NCI-H2081 (cell line): ENCODE measurements at places on chromosomes 5 and 9.

DNA sequence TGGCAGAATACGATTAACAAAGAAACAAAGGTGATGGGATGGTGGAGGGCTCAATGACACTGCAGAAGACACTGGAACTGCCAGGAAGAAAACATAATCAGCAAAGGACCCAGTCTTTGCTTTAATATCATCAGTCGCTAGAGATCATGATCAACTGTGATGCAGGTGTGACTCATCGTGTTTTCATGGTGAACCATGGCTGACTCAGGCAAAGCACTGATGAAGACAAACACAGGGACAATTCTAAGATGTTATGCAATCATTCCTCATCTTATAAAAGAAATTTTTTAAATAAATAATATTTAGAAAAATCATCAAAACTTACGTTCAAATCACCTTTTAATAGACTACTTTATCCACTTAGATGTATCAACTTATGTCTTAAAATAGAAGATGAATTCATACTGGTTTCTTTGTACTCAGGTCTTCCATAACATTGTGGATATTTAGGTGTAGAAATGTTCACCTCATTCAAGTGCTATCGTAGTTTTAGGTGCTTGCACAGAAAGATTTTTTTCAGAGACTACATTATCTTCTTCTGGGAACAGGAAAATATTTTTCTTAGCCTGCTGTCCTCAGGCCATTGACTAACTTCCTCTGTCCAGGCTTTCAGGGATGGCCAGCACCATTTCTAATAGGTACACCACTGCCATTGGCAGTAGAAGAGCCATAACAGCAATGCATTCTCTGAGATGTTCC, 673.4 kb upstream of the MEF2C start:
- no peak for DNase-seq

DNA sequence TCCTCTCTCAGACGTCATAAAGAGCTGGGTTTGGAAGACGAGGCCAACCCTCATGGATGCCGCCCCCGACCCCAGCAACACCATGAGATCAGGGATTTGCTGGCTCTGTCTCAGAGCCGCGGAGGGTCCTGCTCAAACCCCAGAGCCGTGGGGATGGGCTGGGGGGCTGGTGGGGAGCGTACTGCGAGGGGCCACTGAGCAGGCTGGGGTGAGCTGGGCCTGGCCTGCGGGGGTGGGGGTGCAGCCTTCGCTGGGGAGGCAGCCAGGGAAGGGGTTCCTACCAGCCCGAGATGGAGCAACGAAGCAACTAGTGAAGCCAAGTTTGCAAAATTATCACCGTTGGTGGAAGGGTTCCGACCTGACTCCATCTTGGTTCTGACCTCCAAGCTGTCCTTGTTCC, 5.1 kb upstream of the SLC12A7 start:
- no peak for DNase-seq

- DNase-seq, result no peak
Measured at GRCh38 chr5:151970885-151971284, 46.2 kb upstream of the GLRA1 start.

DNA sequence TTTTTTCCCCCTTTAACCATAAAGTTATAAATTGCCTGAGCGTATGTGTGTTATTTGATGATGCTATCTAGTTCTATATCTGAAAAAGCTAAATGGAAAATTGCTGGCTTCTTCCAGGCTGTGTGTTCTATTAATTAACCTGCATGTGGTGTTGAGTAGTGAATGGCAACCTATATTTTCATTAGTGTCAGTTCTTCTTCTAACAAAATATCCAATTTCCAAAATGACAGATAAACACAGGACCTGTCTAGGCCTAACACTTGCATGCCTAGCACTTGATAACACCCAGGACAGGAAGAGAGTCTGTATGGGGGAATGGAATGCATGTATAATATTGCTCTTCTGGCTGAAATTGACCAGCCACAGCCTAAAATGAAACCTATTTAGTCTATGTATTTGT, 91.7 kb downstream of the CD180 start:
- DNase-seq, result no peak

GRCh38 chr9:135440620-135441019, 39.0 kb upstream of the PPP1R26 start:
- DNase-seq, result no peak

GRCh38 chr9:18238254-18238653, 235.7 kb upstream of the ADAMTSL1 start:
- DNase-seq, result no peak

DNA sequence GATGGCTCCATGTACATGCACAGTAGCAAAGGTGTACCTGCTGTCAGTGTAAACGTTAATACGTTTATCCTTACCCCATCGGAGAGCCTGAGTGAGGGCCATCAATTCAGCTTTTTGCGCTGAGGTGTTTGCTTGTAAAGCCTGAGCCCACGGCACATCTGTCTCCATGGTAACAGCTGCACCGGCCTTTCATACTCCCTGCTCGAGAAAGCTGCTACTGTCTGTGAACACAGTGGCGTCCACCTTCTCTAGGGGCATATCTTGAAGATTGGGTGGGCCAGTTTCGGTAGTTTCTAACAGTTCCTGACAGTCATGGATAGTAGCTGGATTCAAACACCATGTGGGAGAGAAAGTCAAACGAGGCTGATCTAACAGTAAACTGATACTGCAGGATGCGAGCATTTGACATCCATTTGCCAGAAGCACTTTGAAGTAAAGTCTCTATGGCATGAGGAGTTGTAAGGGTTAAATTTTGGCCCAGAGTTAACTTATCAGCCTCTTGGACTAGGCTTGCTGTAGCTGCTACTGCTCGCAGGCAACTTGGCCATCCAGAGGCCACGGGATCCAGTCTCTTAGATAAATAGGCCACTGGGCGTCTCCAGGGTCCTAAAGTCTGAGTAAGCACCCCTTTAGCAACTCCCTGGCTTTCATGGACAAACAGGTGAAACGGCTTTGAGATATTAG, 21.0 kb upstream of the RHOBTB3 start:
- DNase-seq, result no peak

DNA sequence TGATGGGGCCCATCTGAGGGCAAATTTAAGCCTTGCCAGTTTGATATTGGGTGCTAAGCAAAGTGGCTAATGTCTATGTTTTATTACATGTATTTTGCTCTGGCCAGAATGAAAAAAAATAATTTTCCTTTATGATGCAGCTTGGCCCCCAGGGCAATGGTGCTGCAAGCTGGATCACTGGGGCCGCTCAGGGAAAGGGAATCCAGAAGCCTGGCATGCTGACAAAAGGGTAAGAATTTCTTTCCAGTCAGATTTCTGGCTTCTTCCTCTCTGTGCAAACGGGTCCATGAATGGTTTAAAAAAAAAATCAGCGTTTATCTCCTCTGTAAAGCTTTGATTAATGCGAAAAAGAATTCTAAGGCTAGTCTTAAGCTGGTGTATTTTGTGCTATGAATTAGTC, 138.4 kb downstream of the MAPKAP1 start:
- no peak for DNase-seq

- DNase-seq, result no peak
Measured at GRCh38 chr9:4982721-4983482, 2.2 kb upstream of the JAK2 start.

GRCh38 chr9:130073373-130073772, 19.7 kb downstream of the GPR107 start:
- DNase-seq, result no peak

GRCh38 chr5:129664336-129664937, 83.5 kb upstream of the MINAR2 start:
- peak; percentile 5 for DNase-seq
